ENCODE measurements at places on chromosomes 2 and 18. TPM values are rescaled to one million over a fixed set of nuclear protein-coding genes. Genes with fewer than 3 reads are reported as not detected.

The LONRF2 gene
- total RNA-seq, result 19.9 TPM

The SNX17 gene
- 116 TPM for total RNA-seq

The MARCHF7 gene
- 154 TPM for total RNA-seq

The SH3BP4 gene
- 73.6 TPM for total RNA-seq

The TUBB8B gene
- total RNA-seq, result not detected

The LRATD1 gene
- 4.9 TPM for total RNA-seq

The GREB1 gene
- total RNA-seq, result 5.4 TPM

GRCh38 chr2:124426625-124427024, 401.5 kb downstream of the CNTNAP5 start:
- H3K4me1 ChIP-seq, result no peaks in the 10 kb centered on the region
- H3K4me3 ChIP-seq, result no peak overlapping the region
- no peaks in the 10 kb centered on the region for H3K36me3 ChIP-seq

GRCh38 chr2:166653185-166653813, 159.2 kb upstream of the SCN7A start:
- H3K27me3 ChIP-seq, result no peaks in the 10 kb centered on the region
- H3K4me1 ChIP-seq, result no peaks in the 10 kb centered on the region
- no peaks in the 10 kb centered on the region for H3K36me3 ChIP-seq
- H3K4me3 ChIP-seq, result no peak overlapping the region

GRCh38 chr2:150697596-150697995, 210.1 kb upstream of the RND3 start:
- H3K4me1 ChIP-seq, result no peaks in the 10 kb centered on the region
- H3K36me3 ChIP-seq, result no peaks in the 10 kb centered on the region
- no peak overlapping the region for H3K4me3 ChIP-seq
- no peak for DNase-seq
- no peaks in the 10 kb centered on the region for H3K27me3 ChIP-seq

DNA sequence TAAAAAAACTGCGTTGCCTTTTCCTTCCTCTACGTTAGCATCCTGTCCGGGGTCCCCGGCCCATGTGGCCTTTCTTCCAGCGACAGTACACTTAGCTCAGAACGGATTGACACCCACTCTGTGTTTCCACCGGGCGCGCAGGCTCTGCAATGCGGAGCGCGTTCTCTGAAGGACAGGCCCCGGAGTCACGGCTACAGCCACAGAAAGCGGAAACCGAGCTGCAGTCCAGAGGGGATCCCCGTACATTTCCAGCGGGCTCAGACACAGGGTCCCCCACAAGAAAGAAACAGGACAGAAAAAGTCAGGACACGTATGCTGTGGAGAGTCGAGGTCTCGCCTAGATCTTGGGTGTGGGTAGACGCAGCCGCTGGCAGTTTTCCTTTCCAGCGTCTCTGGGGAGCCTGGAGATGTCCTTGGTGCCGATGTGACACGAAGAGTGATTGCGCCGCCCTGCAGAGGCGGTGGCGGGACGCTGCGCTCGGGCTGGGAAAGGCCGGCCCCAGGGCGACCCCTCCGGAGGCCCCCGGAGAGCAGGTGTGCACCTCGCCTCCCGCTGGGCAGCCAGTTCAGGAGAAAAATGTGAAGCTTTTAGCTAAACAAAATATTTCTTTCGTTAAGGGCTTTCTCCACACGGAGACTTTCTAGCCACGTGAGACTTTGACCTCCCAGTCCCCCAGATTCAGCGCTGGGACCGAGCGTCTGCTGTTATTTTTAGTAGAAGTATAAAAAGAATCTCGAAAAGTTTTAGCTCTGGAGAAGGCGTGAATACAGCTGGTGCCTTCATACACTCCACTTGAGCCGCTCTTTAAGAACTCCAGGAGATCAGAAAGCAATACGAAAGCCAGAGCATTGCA, 1.3 kb upstream of the ACKR3 start:
- peak; percentile 55 for DNase-seq
- H3K27ac ChIP-seq, result peak overlapping the region; percentile 92
- no peaks in the 10 kb centered on the region for H3K36me3 ChIP-seq
- H3K4me3 ChIP-seq, result peak overlapping the region; percentile 74

Measured in breast epithelium (tissue), 4 donors.